ENCODE measurements at places on chromosomes 5 and 9. TPM values are rescaled to one million over a fixed set of nuclear protein-coding genes. Genes with fewer than 3 reads are reported as not detected.

- no peak for DNase-seq
Measured at GRCh38 chr9:121085661-121086060, 10.9 kb downstream of the CNTRL start.

- no peak for DNase-seq
Measured at GRCh38 chr9:14323083-14323971, 9.4 kb upstream of the NFIB start.

DNA sequence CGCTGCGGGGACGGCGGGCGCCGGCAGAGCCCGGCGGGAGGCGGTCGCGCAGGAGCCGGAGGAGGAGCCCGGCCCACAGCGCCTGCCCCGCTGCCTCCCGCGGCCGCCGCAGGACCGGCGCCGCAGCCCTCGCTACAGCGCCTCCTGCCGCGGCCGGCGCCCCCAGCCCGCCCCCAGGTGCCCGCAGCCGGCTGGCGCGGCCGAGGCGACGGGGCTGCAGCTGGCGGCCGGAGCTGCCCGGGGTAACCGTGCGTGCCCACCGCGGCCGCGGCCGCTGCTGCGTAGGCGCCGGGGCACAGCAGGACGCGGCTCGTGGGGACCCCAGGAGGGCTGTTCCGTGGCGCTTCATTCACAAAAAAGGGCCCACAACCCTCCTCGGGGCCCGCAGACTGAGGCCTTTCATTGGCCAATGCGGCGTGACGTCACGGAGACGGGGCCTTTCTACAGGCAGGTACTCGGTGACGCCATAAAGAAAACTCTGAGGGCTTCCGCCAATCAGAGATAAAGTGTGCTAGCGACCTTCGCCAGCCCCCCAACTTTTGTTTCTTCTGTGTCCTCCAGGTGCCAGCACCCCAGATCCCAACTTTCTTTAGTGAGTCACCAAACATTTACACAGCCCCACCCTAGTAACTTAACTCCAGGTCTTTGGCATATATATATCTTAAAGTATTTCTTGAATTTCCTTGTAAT is at the start of gene CDC14B:
Gene CDC14B (minus strand): TSS at position 353 of the 690 bp plus-strand sequence. CDS start 465 bp downstream, outside the sequence.
- peak; percentile 95 for DNase-seq

DNA sequence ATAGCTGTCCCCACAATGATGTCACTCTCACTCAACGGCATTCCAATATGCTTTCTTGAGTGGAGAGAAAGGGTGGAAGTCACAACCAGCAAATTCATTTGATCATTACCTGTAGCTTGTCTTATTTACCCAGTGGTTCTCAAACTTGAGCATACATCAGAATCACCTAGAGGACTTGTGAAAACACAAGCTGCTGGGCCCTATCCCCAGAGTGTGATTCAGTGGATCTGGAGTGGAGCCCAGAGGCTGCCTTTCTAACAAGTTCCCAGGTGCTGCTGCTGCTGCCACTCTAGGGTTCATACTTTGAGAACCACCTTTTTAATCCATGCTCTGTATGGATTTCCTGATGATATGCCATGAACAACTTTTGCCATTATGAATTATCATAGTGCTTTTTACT is 94.7 kb downstream of the KLHL3 start:
- no peak for DNase-seq

- DNase-seq, result no peak
Measured at GRCh38 chr9:131669269-131670157, 70.4 kb downstream of the RAPGEF1 start.

The PCDHB6 gene
- 3.5 TPM for polyA plus RNA-seq

DNA sequence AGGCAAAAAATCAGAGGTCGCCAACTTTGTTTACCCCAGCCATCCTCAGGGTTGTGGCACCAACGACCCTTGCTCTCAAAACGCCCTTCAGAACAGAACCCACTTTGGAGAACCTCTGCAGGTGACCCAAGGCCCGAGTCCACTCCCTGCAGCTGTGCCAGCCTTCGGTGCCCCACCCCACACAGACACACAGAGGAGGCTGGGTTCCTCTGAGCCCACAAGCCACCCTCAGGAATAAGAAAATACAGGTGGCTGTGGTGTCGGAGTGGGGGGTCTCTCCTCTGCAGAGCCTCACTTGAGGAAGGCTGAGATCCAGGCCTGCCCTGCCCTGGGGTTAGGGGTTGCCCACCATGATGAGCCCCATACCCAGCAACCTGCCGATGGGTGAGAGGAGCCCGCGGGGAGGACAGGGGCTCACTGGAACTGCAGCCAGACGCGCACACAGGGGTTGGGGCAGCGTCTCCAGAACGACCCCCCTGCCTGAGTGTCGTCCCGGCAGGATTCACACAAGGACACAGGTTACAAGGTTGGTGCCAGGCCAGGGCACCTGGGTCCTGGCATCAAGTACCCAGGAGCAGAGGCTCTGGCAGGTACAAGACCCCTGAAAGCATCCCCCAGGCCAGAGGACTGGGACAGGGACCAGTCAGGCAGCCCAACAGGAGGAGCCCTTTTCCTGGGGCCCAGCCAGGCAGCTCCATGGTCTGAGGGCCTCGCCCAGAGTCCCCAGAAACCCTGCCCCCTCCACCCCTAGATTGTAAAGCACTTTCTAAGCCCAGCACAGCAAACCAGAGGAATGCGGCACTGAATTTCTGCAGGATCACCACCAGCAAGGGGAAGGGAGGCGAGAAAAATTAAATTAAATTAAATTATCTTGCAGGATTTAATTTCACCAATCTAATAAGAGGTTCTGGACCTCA is 40.0 kb downstream of the NACC2 start:
- no peak for DNase-seq

- no peak for DNase-seq
Measured at GRCh38 chr9:137076636-137077009, 694 bp upstream of the UAP1L1 start.

DNA sequence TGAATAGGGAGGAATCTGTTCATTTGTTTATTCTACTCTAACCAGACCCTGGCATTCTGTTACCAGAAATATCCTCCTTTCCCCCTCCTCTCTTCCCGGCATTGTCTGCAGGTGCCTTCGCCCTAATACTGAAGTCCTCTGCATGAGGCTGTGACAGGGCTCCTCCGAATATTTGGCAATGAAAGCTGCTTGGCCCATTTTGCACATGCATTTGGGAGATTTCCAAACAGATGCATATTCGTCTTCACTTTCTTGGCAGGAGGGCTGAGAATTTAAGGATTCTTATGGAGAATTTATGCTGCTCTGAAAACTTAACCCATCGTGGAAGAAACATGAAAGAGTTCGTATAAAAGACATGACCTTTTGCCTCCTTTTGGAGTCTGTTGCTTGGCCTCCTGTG is 484.0 kb downstream of the ZNF608 start:
- no peak for DNase-seq

GRCh38 chr5:38105801-38106200 is 152.6 kb upstream of the EGFLAM start:
- DNase-seq, result no peak

- DNase-seq, result peak; percentile 8
Measured at GRCh38 chr5:22614486-22615094, 238.6 kb downstream of the CDH12 start.

DNA sequence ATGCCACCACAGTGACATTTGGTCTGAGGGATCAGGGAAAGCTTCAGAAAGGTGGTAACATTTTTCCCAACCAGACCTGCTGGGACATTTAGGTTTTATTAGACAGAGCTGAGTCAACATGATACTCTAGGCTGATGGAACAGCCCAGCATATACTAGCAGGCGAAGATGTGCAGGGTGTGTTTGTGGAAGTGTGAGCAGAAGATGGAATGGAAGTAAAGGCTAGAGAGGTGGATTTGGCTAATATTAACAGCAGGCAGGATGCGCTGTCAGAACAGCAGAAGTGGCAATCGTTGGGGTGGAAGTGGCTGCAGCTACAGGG is 340.6 kb downstream of the ASTN2 start:
- no peak for DNase-seq

The CATSPER3 gene
- 1.7 TPM for polyA plus RNA-seq

The KLHL3 gene
- polyA plus RNA-seq, result 25.4 TPM

The QSOX2 gene
- polyA plus RNA-seq, result 18.6 TPM
